ENCODE measurements at places on chromosomes 4 and X.

GRCh38 chr4:5893004-5893580 is at the start of gene CRMP1:
Gene CRMP1, minus strand, starts transcription at chr4:5893086. Its CDS starts 117 bp downstream, at chr4:5892969.
- no peak for DNase-seq

DNA sequence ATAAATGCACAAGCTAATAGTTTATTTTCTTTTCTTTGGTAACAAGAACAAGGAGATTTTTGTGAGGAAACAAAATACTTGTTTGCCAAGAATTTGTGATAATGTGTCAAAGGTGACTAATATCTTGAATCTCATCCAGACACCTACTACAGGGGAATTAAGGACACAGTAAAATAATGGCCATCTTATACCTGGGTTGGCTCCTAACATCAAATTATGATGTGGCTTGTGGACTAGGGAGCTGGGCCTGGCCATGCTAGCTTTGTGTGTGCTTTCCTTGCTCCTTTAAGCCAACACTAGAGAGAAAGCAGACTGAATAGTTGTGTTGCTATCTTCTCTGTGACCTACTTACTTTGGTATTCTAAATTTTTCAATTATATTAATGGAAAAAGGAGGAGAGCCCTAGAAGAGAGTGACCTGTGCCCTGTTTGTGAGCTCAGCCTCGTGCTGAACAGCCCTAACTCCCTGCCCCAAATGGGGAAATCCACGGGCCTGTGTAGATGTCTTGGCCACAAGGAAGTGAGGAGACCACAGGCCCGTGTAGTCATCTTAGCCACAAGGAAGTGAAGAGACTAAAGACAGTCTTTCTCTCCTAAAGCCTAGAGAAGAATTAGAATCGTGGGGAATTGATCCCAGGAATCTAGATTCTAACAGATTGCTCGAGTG is 23.3 kb downstream of the ARHGAP24 start:
- no peak for DNase-seq

DNA sequence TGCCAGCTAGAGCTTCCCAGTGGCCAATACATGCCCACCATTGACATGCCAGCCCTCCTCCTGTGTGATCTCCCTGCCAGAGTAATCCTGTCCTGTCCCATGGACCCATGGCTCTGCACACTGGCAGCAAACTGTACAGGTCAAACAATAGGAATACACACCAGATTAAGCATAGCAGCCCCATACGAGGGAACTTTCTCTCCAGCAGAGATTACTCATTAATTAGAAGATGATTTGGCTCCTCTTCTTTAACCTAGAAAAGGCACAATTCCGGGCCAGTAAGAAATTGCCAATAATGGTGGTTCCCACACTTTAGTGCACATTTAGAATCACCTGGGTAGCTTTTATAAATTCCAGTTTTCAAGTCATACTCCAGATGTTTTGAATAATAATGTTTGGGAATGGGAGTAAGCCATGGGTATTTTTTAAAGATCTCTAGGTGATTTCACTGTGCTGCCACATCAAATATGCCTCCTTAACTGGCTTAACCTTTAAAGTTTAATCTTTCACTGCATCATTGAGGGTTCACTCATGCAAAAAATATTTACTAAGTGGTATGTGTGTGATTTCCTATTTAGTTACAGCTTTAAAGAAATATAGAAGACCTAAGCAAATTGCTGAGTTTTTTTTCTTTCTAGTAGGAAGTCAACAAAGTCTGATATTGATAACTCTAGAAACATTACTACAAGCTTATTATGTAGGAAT is 277.6 kb upstream of the NWD2 start:
- DNase-seq, result no peak

DNA sequence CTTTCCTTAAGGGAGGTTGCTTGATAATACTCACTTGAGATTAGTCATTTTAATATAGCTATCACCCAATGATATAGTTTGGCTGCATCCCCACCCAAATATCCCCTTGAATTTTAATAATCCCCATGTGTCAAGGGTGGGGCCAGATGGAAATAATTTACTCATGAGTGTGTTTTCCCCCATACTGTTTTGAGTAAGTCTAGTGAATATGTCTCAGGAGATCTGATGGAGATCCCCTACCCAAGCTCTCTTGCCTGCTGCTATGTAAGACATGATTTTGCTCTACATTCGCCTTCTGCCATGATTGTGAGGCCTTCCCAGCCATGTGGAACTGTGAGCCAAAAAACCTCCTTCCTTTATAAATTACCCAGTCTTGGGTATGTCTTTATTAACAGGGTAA is 539.7 kb upstream of the GRID2 start:
- DNase-seq, result no peak

- DNase-seq, result no peak
These were observed 171.9 kb downstream of the MAGEB5 start for GRCh38 chrX:26387906-26388305.

GRCh38 chr4:118400356-118400755 is 47.6 kb upstream of the PRSS12 start:
- DNase-seq, result no peak

DNA sequence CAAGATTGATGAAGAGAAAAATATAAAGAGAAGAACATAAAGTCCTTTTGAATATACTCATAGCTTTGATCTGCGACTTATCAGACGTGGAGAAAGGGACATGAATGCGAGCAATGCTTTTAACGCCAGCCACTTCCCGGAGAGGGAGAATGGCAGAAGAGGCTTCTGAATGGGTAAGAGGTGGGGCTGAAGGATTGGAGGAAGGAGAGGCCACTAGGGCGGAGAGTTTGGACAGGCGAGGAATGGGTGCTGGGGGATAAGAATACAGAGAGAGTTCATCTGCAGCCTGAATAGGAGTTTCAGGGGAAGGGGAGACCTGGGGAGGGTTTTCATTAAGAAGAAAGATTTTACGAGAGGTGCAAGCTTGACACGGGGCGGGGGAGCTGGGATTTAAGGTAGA is 2534.9 kb downstream of the PCDH7 start:
- no peak for DNase-seq

DNA sequence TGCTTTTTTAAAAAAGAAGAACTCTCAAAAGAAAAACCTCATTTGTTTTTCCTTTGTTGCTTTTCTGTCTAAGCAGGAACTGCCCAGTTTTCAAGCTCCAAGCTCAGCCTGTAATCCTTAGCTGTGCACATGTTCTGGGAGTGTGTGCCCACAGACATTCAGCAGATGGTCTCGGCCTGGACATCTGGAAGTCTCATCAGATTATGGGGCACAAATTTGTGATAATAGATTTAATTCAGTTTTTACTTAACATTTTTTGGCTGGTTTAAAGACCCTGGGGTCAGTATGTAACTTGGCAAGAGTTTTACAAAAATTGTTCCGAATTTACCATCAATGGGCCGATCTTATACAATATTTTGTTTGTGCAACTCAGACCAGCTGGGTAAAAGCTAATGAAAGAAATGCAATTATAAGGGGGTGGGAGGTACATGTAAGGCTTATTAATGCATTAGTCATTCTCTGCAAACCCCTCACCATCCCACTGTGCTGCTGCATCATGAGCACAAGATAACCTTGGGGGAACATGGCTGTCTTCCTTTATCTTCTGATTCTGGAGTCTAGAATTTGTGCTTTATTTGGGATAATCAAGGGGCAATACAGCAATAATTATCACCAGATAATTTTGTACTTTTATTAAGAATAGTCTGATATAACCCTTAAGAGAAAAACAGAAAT is 86.9 kb upstream of the PHOX2B start:
- no peak for DNase-seq

GRCh38 chr4:129138810-129139496 is 43.0 kb downstream of the C4orf33 start:
- DNase-seq, result no peak

DNA sequence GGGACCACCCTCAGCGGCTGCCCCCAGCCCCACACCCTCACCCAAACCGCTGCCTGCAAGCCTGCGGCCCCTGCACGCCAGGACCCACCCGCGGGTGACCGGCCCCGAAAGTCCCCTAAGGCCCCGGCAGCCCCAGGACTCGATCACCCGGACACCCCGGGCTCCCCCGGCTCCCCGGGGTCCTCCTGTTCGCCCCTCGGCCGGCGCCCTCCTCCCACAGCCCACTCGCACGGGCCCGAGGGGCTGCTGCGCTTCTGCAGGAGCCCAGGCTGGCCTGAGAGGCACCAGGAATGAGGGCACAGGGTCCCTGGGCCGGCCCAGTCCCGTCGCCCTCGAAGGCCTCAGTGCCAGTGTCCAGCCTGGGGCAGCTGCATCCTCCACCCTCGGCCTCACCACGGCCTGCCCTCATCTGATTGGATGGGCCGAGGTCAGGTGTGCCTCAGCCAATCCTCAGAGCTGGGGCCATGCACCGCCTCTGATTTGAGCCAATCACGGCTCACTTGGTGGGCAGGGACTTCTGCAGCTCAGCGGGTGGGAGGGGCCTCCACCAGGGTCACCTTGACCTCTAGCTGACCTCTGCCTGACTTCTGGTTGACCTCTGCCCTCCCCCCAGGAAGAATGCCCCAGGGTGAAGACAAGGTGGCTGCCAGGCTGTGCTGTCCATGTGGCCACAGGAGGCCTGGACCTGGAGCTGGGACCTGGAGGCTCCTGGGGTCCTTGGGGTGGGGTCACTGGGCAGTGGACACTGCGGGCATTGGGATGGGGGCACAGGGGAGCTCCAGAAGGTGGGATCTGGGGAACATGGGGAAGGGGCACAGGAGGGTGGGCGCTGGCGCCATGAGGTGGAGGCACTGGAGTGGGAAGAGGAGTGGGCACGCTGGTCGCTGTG is 97.6 kb upstream of the NKX1-1 start:
- no peak for DNase-seq

- DNase-seq, result no peak
These were observed 3.7 kb downstream of the MMRN1 start for GRCh38 chr4:89898304-89898716.

DNA sequence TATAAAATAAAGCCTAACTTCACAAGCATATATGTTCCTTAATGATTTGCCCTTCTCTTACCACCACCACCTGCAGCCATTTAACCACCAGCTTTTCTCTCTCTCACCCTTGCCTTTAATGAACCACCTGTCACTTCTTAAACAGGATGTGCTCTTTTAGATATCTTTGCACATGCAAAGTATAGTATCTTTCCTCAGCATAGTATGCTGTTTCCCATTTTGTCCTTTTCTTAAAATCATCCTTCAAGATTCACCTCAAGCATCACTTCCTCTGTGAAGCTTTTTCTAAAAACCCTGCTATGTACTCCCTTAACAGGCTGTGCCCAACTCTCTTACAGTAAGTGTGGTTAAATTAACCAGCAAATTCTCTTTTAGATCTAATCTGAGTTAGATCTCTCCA is 8.2 kb upstream of the CNOT6L start:
- peak; percentile 50 for DNase-seq

GRCh38 chr4:13966231-13967195 is 339.0 kb upstream of the BOD1L1 start:
- no peak for DNase-seq

- no peak for DNase-seq
These were observed 3.7 kb upstream of the PNMA3 start for GRCh38 chrX:153052534-153052933.

DNA sequence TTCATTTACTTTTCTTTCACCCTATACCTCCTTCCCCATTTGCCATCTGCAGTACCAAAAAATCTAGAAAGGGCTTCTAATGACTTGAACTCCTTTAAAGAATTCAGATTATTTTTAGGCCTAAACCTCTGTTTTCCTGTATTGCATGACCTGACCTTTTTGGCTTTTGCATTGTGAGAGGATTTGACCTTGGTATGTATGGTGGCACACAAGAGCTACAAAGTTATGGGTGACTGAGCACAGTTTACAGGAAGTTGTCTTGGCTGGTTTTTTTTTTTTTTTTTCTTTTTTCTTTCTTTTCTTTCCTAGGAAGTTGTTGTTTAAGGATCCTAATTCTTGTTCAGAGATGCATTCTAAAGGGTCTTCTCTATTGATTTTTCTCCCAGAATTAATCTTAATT is 32.0 kb upstream of the MTMR8 start:
- DNase-seq, result no peak

GRCh38 chr4:67765401-67765800 is 11.2 kb upstream of the GNRHR start:
- no peak for DNase-seq

DNA sequence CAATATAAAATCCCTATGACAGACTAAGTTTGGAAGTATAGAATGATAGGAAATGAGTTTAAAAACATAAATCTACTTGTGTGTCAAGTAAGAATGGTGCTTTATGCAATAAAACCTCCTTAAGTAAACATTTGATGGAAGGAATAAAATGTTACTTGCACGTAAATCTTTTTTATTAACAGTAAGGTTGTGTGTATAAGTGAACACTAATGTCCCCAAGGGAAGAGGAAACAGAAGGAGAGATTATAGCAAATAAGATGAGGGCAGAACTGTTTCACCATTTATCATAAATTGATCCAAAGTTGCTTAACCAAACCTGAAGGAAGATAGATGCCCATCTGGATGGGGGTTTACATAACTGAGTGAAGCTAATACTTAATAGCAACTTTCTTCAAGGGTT is 86.8 kb downstream of the FRMPD4 start:
- no peak for DNase-seq

DNA sequence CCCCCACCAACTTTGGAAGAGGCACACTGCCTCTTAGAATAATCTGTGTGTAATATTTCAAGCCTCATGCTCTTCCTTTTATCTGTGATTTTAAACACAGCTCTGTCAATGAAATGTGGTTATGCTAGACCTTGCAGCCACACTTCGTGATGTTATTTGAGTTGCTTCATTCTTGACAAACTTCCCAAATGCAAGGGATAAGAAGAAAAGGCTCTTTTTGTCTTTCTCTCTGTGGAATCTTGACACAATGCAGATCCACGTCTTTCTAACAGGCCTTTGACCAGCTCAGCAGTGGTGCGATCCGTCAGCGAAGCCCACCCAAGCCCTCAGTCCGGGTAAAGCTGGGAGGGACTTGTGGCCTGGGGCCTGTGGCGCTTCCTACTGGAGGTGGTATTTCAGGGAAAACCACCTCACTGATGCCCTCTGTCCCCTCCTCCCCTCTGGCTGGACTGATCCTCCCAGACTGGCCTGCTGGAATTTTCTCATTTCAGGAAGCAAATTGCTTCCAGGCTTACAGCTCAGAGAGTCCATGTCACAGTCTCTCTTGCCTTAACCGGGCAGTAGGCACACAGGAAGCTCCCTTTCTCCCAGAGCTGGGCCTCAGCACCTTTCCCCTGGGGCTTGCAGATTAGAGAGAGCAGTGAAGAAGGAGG is 19.5 kb upstream of the CCKAR start:
- DNase-seq, result no peak

- no peak for DNase-seq
These were observed 33.6 kb downstream of the CLCN4 start for GRCh38 chrX:10190367-10190766.

DNA sequence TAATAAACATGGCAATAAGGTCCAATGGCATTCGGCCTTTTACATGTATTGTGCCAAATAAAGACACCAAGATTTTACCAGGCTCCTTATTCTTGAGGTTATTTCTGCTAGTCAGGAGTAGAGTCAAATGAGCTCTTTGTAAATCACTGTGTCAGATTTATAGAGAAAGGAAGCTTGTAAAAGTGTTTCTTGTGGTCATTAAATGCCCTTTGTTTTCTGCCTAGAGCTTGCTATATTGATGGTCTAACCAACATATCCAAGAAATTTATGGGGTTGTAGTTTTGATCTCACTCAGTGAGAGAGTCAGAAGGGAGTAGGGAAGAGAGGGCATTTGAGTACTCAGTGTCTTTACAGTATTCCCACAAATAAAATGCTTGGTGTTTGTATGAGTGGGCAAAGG is 86.2 kb upstream of the FRMPD4 start:
- DNase-seq, result no peak
